Stimulated activated CD8-positive, alpha-beta memory T cell treated with anti-CD3 and anti-CD28 coated beads, Interleukin-15, amount 100 ng/mL, for 4 hours (primary cell): ENCODE measurements at places on chromosomes 5 and 9.

- DNase-seq: no peak
These were observed 2.9 kb downstream of the IQGAP2 start for GRCh38 chr5:76406014-76406413.

- DNase-seq: no peak
These were observed 298.4 kb upstream of the GRAMD2B start for GRCh38 chr5:126124706-126125345.

- no peak for DNase-seq
These were observed 3.7 kb upstream of the IFNB1 start for GRCh38 chr9:21081451-21081850.

DNA sequence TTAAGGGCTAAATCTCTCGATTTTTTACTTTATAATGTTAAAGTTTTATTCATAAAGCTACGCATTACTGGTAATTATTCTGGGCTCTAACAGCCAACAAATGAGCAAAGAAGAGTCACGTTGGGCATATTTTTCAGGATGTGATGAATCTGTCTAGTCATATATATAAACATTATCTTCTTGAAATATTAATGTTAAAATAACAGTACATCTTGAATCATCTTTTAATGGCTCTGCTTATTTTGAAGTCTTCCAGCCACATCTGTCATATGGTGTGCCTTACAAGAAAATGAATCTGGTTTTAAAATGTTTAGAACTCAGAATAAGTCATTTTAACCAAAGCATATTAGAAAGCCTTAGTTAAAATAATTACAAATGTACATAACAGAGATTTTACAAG is 96.9 kb downstream of the CWC27 start:
- no peak for DNase-seq

- DNase-seq: no peak
These were observed 138.5 kb downstream of the SLC24A2 start for GRCh38 chr9:19650312-19650711.

DNA sequence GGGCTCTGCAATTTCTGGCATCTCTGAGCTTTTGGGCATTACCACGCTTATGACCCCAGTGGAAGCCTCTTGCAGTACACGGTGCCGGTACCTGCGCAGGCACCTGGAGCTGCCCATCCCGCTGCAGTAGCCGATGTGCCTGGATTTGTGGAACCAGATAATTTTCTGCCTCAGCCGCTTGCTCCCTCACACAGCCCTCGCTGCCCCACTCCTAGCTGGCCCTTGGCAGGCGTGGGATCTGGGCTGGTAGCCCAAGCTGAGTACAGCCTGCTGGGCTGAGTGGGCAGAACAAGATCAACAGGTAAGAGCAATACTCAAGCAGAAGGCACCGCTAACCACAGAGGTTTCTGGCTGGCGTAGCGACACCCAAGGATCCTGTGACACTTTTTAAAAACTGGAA is 1808.8 kb upstream of the ACO1 start:
- DNase-seq: no peak

DNA sequence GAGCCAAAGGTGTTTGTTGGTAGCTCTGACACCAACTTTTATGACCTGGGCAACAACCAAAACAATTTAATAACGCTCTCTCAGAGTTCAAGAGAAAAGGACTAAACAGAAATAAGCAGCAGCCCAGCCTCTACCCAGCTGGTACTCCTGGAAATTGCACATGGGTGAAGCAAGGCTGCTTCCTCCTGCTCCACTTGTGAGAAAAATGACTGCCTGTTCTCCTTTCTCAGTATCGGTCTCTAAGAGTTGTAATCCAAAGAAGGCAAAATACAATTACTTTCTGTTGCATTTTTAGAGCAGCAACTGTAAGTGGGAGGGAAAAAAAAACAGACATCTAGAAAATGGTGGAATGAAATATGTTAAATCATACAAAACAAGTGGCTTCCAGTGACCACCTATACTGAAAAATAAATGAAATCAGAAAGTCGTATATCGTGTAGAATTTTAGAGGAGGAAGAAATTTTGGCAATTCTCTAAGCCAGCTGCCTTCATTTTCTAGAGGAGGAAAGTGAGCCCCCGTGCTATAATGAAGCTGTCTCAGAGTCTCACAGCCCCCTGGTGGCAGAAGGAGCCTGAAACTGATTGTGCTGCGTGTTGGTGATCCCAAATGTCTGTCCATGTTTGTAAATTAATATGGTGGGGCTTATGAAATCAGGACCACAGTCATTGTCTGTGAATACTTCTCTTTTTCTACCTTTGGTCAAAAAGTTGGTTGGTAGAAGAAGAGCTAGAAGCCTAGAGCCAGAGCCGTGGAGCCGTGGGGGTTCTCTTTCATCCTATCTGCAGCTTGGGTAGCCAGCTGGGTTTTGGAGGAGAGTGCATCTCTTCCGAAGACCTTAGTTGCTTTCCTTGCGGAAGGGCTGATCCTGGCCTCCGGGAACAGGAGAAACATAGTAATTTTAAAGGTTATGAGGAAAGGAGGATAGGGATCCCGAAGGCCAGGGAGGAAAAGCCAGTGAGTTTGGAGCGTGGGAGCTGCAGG is 139.9 kb downstream of the PIP5K1B start:
- DNase-seq: no peak

- DNase-seq: no peak
These were observed 15.9 kb downstream of the STOM start for GRCh38 chr9:121354141-121354540.

GRCh38 chr9:68819065-68819464 is 114.0 kb downstream of the PIP5K1B start:
- DNase-seq: no peak

- no peak for DNase-seq
These were observed 906 bp downstream of the SLC25A51 start for GRCh38 chr9:37902796-37903646.

GRCh38 chr5:108687595-108688200 is 60.0 kb upstream of the FER start:
- no peak for DNase-seq

GRCh38 chr5:164048359-164048926 is 543.0 kb downstream of the MAT2B start:
- no peak for DNase-seq

GRCh38 chr5:38922199-38922598 is 76.4 kb downstream of the OSMR start:
- no peak for DNase-seq

GRCh38 chr9:113617550-113617949 is 154.0 kb downstream of the RGS3 start:
- DNase-seq: no peak

DNA sequence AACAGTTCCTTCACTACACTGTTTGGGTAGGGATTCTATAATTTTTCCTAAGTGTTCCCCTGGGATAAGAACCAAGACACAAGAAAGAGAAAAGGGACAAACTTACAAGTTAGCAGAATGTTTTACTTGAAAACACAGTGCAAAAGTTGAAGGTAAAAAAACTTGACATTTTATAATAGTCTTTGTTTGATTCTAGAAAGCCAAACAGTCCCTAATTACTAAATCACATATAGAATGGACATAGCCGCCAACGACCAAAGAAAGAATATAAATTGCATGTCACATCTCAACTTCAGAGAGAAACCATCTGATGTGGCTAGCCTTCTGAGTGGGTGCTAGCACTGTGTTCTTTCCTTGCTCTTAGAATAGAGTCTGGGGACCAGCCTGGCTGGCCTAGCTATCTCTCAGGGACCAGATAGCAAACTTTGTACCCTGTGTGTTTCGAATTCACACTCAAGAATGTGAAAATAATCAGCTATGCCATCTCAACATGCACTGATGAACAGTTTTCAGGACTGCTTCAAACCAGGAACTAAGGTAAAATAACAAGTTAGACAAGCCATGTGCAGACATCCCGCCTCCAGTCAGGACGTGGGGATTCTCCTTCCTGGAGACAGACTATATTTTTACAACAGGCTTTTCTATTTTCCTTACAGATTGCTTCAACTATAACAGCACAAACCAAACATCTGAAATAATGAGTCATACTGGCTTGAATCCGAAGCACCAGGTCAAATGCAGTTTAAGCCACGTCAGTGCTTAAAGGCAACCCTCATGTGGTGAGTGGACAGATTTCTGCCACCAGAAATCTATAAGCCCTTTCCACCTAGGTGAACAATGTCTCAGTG is 53.7 kb downstream of the LHFPL2 start:
- DNase-seq: no peak

GRCh38 chr9:91258451-91258850 is 103.3 kb downstream of the AUH start:
- no peak for DNase-seq

GRCh38 chr9:131668439-131669268 is 71.2 kb downstream of the RAPGEF1 start:
- peak; percentile 47 for DNase-seq

DNA sequence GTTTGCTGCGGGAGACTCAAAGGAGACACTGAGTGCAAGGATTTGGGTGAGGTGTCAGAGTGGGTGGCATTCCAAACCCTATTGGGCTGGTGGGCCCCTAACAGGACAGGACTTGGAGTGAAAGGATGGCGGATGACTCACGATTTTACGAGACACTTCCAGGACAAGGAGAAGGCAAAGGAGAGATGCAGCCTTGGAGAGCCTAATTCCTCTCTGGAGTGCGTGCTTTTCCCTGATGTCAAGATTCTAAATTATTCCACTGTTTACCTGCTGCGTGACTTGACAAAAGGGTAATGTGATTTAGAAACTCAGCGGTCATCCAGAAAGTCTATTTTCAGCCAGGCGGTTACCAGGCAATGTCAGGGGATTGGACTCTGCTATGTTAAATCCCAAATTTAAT is 41.6 kb upstream of the CD180 start:
- no peak for DNase-seq

DNA sequence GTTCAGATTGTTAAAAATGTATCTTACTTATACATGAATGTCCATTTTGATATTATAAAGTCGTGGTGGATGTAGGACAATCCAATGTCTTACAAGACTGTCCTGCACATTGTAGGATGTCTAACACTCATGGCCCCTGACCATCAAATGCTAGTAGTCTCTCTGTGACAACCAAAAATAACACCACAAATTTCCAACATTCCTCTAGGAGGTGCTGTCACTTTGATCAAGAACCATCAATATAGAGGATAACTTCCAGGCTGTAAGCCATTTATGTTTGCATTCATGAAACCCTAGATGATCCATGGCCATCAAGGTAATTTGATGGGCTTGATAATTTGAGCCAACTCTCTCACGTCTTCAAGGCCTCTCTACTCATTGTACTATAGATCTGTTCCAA is 20.5 kb upstream of the ZFR start:
- no peak for DNase-seq

GRCh38 chr5:142107736-142108431 is 695 bp upstream of the NDFIP1 start:
- DNase-seq: no peak

GRCh38 chr9:34993502-34994259 is 4.1 kb downstream of the DNAJB5 start:
- DNase-seq: no peak

- DNase-seq: no peak
These were observed 67.6 kb downstream of the FYB1 start for GRCh38 chr5:39151745-39152144.

DNA sequence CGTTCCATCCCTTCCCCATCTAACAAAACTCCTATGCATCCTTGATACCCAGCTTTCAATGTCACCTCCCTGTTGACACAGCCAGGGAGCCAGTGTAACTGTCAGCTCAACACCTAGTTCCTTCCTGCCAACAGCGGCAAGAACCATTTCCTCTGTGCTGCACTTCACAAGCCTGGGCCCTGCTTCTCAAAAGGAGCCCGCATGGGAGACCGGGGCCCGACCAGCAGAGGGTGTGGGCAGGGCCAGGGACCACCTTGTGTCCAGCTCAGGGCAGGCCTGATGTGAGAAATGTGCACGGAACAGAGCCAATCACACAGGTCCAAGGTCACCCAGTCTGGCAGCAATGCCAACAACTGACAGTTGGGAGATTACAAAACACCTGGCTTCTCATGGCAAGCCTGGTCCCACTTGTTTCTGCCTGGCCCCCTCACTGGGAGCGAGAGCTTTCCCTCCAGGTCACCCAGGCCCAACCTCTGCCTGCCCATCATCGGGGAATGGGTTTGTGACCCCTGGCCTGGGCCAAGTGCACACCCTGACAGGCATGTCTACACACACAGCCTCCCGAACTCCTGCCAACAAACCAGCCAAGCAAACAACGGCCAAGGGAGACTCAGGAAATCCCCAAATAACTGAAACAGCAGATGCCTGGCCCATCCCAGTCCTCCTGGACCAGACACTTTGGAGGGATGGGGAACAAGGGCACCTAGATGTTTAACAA is 3.1 kb downstream of the RNF44 start:
- DNase-seq: peak; percentile 32

- DNase-seq: no peak
These were observed 13.5 kb upstream of the MELK start for GRCh38 chr9:36559036-36559695.

DNA sequence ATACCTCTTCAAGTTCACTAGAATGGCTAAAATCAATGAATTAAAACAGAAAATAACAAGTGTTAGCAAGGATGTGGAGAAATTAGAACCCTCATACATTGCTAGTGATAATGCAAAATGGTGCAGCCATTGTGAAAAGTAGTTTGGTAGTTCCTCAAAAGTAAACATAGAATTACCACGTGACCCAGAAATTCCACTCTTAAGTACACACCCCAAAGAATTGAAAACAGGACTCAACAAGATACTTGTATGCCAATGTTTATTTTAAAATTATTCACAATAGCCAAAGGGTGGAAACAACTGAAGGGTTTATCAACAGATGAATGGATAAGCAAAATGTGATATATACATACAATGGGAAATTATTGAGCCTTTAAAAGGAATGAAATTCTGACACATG is 70.3 kb downstream of the BARX1 start:
- DNase-seq: no peak

DNA sequence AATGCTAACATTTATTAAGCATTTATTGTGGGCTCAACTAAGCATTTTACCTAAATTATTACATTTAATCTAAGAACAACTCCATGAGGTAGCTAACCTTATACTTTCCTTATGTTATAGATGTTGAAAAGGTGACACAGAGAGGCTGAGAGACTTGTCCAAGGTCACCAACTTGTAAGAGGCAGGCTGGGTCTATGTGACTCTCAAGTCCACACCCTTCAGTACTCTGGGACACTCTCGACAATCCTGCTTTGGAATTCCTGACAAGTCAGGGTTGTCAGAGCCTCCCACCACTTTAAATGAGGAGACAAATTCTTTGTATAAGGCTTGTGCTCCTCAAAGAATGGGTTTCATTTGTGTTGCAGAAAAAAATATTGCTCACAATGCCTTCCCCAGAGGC is 67.2 kb downstream of the NRG2 start:
- no peak for DNase-seq

- DNase-seq: no peak
These were observed 785.3 kb upstream of the RIOK2 start for GRCh38 chr5:97968346-97968745.

GRCh38 chr9:79695531-79696175 is 123.9 kb downstream of the TLE4 start:
- no peak for DNase-seq
